GM18507 (cell line): ENCODE measurements at places on chromosomes 5 and 9.

DNA sequence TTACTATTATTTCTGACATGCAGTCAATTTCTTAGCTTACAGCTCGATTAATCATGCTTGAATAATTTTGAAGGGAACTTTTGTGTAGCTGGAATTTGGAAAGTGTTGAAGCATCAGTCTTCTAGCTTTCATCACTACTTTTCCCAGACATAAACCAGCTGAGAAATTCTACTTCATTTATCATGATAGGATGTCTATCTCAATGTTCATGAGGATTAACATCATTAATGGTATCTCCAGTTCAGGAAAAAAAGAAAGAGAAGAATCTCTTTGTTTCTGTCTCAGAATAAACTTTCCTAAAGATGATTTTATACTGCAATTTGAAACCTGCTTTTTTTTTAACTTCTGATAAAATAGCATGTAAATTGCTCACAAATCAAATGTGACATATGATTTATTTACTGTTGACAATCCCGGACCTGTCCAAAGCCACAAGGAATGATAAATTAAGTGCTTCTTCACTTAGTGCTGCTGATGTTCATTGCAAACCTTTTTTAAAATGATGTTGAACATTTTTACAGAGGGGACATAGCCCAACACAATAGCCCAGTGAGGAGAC is 412.1 kb upstream of the CLINT1 start:
- no peak for DNase-seq

DNA sequence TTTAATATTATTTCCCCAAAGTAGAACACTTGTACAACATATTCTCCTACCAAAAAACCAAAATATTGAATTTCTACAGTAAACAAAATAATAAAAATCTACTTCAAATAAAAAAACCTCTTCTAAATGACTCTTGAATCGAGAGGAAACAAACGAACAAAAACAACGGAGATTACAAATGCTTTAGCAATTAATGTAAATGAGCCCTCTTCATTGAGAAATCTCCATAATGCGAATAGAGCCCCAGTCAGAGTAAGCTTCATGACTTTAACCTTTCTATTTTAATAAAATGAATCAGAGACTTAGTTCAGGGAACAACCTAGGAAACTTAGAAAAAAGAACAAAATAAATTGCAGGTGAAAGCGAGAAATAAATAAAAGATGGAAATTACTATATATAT is 129.3 kb upstream of the SEMA6A start:
- DNase-seq = no peak

DNA sequence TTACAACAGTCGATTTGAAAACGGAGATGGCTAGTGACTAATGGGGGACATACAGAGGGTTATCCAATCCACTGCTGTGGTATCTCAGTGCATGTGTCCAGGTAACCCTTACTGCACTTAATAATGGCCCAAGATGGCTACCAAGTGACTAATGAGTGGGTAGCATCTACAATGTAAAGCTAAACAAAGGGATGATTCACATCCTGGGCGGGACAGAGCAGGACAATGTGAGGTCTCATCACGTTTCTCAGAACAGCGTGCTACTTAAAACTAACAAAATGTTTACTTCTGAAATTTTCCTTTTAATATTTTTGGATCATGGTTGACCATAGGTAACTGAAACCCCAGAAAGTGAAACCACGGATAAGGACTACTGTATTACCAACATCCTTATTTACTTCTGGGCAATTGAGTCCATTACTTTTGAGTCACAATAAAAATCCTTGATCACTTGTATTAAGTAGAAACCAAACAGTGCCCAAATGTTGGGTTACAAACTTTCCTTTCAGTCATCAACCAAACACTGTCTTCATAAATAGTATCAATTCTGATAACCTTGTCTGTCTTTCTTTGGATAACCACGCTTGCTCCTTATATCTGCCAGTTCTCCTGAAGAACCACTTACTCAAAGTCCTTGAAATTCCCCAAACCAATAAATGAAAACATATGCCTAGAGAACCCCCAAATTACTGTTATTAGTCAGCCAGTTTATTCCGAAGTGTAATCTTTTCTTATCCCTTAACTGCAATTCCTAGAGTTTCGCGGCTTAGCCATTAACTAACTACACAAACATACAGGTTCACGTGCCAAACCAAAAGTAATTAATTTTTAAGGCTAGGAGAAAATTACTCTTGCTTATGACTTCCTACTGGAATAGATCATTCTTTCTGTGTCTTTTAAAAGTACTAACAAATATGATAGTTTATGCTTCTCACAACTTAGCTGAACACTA is 59.7 kb downstream of the ELL2 start:
- DNase-seq = no peak

DNA sequence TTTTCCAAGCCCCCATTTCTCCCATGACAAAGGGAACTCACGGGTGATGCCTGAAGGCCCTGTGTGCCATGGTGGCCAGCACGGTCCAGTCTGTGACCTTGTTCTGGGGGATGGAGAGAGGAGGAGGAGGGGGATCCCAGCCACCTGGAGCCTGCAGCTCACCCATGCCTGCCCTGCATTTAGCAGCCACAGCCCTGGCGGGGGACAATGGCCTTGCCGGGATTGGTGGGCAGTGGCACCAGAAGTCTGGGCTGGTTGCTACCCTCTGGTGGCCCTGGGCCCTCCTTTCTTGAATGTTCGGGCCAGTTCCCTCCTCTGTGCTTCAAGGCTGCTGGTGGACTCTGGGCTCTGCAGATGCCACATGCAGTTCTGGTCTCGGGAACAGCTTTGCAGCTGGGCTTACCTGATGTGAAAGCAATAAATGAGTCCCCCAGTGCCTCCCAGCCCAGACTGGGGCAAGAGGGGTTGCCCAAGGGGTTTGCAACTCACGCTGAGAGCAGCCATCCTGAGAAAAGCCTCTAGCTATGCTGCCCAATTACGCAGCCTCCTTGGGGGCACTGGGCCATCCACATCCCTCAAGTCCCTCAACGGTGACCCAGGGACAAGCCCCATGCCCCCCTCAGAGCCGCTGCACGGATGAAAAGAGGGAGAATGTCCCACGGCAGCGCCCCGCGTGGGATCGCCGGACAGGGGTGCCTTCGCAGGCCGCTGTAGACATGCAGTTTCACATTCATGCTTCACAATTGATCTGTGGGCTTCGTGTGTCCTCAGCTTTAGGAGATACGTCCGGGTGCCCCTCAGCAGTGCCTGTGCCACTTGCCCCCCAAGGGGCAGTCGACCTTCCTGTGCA is 49.2 kb upstream of the FCN1 start:
- DNase-seq = no peak

- no peak for DNase-seq
Measured at GRCh38 chr9:12595400-12595799, 97.8 kb upstream of the TYRP1 start.

- DNase-seq = no peak
Measured at GRCh38 chr5:61771808-61772207, 439.8 kb downstream of the ZSWIM6 start.

- no peak for DNase-seq
Measured at GRCh38 chr5:94309141-94309540, 309.3 kb downstream of the KIAA0825 start.
